NCI-H2029 (cell line): ENCODE measurements at places on chromosomes 11 and 22.
A peak's percentile ranks its signal among the peaks of the same experiment; 100 is the strongest.

GRCh38 chr22:30556388-30556787 lies 9.8 kb upstream of the SEC14L6 start:
- no peak for DNase-seq

DNA sequence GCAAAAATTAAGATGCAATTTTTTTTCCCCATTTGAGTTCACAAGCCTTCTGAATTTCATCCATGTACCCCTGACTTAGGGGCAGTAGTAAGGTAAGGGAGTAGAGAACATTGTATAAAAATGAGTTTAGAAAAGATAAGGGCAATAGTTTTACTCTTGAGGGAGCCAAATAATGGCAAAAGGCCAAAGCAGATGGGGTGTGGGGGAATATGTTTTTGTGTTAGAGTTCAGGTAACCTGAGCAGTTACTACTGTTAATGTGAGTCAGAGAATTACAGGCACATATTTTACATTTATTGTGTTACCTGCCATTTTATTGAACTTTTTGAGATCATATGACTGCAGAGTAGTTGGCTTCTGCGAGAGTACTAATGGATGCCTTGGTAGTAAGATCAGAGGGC lies 3.1 kb downstream of the EED start:
- no peak for DNase-seq

- no peak for DNase-seq
These were observed 17.8 kb downstream of the CD59 start for GRCh38 chr11:33718440-33718839.

DNA sequence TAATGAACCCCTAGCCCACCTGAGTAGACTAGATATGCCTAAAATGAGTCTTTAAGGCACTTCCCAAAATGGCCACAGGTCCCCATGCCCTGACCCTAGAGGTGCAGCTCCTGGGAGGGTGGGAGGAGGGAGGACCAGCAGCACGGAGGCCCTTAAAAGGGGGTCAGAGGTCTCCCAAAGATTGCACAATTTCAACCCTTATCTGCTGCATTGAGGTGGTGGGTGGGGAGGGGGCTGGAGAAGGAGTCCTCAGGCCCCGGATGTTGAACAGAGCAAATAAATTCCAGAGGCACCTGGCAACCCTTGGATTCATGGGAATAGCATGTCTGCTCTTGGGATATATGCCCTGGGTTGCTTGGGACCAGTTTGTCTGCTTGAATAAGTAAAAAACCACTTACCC lies 57.6 kb downstream of the NAV2 start:
- no peak for DNase-seq

- DNase-seq = no peak
These were observed 433.2 kb downstream of the GUCY1A2 start for GRCh38 chr11:106585061-106585460.

DNA sequence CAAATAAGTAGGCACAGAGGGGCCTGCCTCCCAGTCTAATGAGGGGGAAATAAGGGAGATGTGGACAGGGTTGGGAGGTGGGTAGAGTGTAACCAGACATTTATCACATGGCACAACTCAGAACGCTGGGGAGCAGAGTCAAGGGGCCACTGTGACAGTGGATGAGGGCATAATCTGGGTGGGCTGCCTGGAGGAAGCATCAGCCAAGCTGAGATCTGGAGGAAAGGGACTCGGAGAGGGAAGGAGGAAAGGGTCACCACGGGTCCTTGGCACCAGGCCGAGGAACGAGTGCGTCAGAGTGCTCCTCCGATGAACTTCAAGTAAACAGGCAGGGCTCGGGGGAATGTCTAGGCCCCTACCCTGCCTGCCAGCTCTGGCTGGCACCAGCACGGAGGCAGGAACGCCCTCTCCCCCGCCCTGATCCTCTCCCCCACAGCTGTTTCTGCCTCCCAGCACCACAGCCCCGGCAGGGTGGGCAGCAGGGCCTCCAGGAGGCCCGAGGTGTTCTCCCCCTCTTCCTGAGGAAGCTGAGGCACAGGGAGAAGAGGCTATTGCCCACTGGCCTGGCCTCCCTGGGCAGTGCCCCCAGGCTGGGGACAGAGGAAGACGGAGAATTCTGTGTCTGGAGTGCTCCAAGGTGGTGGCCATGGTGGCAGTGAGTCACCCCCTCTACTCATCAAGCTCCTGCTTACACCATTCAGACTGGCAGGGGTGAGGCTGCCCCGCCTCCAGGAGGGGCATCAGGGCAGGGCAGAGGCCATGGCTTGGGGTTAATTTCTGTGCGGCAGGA lies 4.2 kb downstream of the ALDH3B1 start:
- peak; percentile 62 for DNase-seq

DNA sequence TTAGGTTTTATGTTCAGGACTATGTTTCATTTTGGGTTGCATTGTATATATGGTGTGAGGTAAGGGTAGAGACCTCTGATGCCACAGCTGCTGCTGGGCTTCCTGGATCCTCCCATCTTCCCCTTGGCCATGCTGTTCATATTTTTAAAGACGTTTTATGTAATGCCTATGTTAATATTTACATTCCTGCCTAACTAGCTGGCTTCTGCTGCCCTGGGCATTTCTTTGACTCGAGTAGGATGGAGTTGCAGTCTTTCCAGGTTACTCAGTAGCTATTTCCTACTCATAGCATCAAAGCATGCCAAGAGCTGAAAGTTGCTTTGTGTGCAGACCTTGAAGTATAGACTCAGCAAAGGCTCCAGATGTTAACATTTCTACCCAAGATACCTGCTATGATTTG lies 220.5 kb upstream of the CADM1 start:
- no peak for DNase-seq

DNA sequence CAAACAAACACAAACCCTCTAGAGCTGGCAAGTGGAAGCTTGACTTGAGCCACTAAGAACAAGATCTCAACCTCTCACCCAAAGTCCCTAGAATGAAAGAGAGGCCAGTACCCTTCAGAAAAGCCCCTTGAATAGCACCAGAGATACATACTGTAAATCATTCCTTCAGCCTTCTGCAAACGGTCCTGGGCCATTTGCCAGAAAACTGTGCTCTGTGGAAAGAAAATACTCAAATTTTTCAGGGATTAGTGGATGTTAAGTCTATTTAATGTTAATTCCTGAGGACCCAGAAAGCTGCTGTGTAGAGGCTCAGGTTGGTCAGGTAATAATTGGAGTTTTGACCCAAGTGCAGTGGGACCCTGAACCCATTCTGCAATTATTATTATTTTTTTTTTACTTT lies 16.9 kb downstream of the SERPINH1 start:
- no peak for DNase-seq

DNA sequence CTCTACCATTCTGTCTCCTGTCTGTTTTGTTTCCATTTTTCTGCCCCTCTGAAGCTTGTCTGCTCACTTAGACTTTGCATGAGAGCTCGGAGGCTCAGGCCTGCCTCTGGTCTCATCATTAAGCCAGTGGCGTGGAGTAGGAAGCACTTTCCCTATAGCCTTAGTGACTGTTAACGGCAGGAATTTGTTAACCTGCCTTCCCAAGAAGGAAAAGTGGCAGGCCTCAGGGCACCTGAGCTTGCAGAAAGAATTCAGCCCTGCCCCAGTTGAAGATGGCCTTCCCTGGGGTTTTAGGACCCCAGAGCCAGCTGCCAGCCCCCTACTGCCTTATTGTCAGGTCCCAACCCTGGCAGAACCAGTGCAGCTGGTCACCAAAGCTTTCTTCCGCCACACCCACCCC lies 93.2 kb downstream of the PKNOX2 start:
- DNase-seq = no peak

DNA sequence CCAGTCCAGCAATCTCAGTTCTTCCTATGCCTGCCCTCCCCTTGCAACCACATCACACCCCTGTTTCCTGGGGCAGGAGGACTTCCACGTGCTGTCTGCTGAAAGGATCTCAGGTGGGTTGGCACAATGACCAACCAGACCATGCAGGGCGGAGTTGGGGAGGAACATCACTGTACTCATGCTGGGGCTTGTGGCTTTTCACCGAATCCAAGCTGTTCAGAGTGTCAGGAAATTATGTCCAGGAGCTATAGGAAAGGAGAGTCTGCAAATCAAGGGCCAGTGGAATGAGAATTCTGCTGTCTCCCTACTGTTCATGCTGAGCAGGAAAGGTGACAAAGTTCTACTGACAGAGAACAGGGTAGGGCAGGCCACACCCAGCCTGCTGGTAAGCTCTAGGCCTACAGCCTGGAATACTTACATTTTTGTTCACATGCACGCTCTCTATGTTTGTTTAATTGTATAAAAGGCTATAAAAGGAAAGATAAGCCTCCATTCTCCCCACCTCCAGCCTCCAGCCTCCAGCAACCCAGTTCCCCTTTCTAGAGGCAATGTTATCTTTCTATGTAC lies 1.7 kb upstream of the PLAAT2 start:
- no peak for DNase-seq

GRCh38 chr22:47591709-47592108 lies 829.3 kb downstream of the TBC1D22A start:
- DNase-seq = no peak

- DNase-seq = no peak
These were observed 332.7 kb downstream of the CASP12 start for GRCh38 chr11:104565583-104565961.

- no peak for DNase-seq
These were observed 58.6 kb downstream of the APOL1 start for GRCh38 chr22:36311386-36312085.

GRCh38 chr11:44189986-44190882 lies 94.8 kb downstream of the EXT2 start:
- no peak for DNase-seq

GRCh38 chr11:107648242-107648641 lies 57.3 kb downstream of the ELMOD1 start:
- no peak for DNase-seq

GRCh38 chr11:83601201-83601913 lies 315.2 kb upstream of the CCDC90B start:
- no peak for DNase-seq

DNA sequence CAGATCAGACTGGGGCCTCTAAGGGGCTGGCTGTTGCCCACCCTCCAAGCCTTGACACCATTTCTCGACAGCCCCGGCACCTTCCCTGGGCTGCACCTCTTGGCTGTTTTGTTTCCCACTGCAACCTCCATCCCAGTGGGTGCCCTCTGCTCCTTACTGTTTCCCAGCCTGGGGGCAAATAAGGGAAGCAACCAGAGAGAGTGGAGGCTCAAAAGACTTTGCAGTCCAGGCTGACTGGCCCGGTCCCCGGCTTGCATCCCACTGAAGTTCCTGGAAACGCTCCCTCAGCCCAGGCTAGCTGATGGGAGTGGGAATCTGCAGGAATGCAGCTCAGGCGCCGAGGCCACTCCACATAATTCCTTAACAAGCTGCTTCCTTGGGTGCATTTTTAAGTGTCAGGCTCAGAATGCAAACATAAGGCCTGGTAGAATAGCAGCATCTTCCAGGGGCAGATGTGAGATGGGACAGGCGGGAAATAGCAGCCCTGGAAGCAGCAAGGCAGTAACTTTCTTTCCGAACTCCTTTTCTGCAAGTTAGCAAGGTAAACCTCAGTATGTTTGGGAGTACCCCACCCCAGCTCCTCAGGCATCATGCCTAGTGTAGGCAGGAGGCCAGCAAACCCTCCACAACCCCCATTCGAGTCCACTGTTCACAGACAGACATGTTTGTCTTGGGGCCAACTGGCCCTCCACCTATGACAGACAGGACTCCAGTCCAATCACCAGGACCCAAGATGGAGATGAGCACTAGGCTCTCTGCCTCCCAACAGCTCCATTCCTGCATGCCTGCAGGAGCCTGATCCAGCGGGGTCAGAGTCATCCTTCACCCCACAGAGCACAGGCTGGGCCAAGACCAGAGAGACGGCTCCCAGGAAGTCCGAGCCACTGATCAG lies 39.3 kb downstream of the RPL27A start:
- DNase-seq = no peak

DNA sequence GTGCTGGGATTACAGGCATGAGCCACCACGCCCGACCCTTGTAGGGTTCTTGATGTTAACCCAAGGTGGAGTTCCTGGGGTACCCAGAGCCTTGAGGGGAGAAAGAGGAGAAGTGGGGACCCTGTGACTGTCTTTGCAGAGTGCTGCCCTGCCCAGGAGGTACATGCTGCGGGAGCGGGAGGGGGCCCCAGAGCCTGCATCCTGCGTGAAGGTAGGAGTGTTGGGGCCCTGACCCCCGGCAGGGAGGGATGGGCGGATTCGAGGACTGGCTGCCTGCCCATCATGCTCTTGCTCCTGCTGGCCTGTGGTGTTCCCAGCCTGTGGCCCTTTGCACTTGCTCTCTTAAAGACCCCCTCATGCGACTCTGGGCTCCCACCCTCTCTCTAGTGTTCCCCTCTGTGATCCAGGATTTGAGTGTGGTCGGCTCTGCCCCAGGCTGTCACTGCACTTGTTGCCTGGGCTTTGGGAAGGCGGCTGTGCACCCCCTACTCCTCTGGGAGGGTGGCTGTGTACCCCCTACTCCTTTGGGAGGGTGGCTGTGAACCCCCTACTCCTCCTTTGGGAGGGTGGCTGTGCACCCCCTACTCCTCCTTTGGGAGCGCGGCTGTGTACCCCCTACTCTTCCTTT lies 4.5 kb downstream of the SCO2 start:
- DNase-seq = no peak

DNA sequence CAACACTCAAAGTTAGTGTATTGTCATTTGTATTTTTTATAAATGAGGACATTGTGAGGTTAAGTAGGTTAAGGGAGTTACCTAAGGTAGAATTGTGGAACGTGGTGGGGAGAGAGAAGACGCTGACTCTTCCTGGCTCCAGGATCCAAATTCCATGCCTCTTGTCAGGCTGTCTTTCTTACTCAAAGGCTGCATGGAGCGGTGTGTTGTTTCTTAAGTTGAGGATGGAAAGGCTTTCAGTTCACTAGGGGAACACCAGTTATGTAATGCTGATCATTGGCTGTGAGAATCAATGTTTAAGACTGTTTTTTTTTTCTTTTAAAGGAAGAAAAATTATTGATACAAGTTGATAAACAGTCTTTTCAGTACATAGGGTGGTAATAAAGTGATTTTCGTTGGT lies 2.9 kb downstream of the UBE2L3 start:
- DNase-seq = no peak

DNA sequence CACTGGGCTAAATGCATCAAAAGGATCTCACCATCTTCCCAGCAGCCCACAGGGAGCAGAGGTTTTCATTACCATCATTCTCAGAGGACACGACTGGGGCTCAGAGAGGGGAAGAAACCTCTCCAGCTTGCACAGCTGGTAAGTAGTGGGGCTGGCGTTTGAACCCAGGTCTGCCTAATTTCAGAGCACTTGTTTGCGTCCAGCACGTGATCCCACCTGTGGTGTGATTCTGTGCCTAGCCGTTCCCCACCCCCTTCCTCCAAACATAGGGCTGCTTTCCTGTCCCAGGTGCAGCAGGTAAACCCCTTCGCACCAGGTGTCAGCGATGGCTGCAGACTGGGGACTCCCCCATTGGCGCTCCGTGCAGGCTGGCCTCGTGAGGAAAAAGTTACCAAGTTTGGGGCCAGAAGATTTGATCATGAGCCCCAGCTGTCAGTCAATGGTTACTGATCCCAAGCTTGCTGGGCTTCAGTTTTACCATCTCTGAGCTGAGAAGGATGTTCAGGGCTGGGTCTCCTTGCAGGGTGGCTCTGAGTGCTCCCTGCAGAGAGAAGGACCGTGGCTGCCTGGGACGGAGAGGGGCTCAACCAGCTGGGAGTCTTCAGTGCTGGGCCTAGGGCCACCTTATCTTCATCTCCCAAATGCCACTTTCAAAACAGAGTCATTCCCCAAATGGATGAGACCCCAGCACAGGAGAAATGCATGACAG lies 445.6 kb downstream of the TBC1D22A start:
- DNase-seq = no peak

GRCh38 chr22:23147617-23148387 lies 2.5 kb downstream of the RAB36 start:
- peak; percentile 91 for DNase-seq
